Stimulated activated CD8-positive, alpha-beta memory T cell treated with anti-CD3 and anti-CD28 coated beads, Interleukin-4, amount 100 ng/mL, for 1 hour (primary cell): ENCODE measurements at places on chromosomes 13 and 19.

DNA sequence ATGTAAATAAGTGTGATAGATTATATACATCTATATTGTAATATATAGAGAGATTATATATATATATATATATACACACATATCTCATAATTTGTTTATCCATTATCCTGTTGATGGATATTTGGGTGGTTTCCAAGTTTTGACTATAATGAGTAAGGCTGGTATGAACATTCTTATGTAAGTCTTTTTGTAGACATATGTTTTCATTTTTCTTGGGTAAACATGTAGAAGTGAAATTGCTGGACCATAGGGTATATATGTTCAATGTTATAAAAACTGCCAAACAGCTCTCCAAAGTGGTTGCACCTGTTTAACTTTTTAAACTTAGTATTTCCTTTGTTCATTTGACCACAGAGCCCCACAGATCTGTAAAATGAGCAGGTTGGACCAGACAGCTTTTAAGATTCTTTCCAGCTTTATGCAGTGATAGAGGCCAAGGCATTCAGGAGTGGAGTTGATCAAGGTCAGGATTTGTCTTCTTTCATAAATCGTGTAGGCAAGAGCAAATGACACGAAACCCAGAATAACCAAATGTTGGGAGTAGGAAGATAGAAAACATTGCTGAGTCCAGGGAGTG is 21.7 kb upstream of the KATNAL1 start:
- no peak for DNase-seq

DNA sequence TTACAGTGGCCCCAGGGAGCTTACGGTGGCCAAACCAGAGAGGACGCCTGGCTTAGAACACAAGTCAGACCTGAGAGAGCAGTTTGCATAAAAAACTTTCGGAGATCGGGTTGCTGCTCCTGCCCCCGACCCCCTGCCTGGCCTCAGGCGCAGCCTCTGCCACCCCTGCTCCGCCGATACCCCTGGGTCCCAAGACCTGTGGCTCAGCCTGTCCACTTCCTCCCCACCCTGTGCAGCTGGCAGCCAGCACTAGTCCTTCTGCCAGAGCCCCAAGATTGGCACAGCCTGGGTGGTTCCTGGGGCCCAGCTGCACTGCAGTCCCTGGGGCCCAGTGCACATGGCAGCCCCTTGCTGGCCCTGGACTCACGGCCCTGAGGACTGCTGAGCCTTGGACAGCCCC is 56.2 kb upstream of the SOX1 start:
- DNase-seq = no peak

- DNase-seq = no peak
Observed at GRCh38 chr19:30888937-30889336, 460.3 kb downstream of the TSHZ3 start.

- no peak for DNase-seq
Observed at GRCh38 chr19:18558604-18559003, 934 bp downstream of the KXD1 start.

- no peak for DNase-seq
Observed at GRCh38 chr13:67036699-67037457, 193.3 kb downstream of the PCDH9 start.

- no peak for DNase-seq
Observed at GRCh38 chr19:56856822-56857221, 16.3 kb upstream of the PEG3 start.

DNA sequence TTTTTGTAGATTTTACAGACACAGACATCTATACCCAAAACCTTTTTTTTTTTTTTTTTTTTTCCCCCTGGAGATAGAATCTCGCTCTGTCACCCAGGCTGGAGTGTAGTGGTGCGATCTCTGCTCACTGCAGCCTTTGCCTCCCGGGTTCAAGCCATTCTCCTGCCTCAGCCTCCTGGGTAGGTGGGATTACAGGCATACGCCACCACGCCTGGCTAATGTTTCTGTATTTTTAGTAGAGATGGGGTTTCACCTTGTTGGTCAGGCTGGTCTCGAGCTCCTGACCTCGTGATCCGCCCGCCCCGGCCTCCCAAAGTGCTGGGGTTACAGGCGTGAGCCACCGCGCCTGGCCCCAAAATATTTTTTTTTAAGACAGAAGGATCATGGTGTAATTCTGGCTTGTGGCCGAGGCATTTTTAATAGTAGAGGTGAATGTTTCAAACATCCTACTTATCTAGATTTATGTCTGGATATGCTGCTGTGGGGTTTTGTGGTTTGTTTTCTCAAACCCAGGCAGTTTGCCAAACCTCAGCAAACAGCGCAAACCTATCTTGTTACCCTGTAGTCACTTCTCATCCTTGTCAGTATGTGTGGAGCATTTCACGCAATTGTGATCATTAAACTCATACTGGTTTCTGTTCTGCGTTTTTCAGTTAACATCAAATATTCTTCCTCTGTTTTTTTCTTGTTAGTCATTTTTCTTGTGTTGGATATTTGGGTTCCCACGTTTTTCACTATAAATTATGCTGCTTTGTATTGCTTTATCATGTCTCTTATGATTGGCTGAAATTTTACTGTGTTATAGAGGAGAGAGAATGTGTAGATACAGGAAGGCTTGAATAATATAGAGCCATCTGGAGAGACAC is 36.2 kb upstream of the GARRE1 start:
- DNase-seq = peak; percentile 32

DNA sequence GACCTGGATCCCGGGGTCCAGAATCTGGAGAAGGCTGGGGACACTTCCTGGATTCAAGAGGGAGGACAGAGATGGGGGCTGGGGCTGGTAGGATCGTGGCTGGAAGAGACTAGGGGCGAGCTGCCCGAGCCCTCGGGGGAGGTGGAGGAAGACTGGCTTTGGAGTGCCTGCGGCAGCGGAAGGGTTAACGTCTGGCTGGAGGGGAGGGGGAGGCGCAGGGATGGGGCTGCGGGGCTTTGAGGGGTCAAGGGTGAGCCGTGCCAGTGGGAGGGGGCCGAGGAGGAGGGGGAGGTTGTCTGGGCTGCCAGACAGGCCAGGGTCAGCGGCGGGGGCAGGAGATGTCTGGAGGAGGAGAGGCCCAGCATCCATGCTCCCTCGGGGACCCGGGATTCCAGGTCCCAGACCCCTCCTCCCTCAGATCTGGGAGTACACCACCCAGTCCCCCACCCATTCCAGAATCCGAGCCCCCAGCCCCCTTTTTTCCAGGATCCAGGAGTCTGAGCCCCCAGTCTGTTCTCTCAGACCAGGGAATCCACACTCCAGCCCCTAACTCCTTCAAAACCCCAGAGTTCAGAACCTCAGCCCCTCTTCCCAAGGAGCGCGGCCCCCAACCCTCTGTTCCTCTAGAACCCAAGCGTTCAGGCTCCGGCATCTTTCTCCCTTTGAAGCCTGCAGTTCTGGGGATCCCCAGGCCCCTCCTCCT is 3.2 kb upstream of the SPACA6 start:
- DNase-seq = no peak

DNA sequence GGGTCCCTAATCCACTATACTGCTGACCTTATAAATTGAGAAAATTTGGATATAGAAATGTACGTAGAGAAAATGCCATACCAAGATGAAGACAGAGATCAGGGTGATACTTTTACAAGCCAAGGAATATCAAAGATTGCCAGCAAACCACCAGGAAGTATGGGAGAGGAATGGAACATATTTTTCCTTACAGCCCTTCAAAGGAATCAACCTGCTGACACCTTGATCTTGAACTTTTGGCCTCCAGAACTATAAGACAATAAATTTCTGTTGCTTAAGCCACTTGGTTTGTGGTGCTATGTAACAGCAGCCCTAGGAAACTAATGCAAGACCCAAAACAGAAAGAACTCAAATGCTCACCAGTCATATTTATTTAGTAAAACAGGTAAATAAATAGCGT is 10.3 kb upstream of the NDFIP2 start:
- DNase-seq = no peak

GRCh38 chr13:103287659-103288058 is 221.4 kb upstream of the SLC10A2 start:
- no peak for DNase-seq

GRCh38 chr13:75334634-75335447 is 147.1 kb downstream of the TBC1D4 start:
- no peak for DNase-seq

- DNase-seq = no peak
Observed at GRCh38 chr13:30936971-30937370, 4.5 kb downstream of the TEX26 start.

GRCh38 chr19:39248806-39249205 is at the start of gene IFNL4:
Gene IFNL4, minus strand, starts transcription at chr19:39248856.
- no peak for DNase-seq

DNA sequence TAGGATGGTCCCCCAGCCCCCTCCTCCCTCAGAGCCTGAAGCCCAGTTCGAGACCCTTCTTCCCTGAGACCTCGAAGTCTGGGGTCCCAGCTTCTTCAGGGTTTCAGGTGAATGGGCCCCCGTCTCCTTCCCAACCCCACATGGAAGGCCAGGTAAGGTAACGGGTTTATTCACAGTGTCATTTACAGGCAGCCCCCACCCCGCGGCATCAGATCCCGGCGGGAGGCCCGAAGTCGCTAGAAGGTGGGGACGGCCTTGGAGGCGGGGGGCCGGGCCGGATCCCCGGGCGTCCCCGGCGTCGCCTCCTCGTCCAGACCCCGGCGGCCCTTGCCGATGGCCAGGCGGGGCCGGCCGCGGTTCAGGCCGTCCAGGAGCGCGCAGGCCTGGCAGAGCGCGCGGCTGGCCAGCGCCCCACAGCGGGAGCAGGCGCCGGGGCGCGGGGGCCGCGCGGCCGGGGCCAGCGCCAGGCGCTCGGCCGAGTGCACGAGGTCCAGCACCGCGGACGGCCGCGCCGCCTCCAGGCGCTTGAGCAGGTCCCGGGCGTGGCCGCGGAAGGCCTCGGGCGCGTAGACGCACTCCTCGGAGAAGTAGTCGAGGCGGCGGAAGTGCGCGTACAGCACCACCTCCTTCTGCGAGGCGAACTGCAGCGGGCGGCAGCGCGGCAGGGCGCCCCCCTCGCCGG is 9.7 kb downstream of the CTU1 start:
- no peak for DNase-seq

DNA sequence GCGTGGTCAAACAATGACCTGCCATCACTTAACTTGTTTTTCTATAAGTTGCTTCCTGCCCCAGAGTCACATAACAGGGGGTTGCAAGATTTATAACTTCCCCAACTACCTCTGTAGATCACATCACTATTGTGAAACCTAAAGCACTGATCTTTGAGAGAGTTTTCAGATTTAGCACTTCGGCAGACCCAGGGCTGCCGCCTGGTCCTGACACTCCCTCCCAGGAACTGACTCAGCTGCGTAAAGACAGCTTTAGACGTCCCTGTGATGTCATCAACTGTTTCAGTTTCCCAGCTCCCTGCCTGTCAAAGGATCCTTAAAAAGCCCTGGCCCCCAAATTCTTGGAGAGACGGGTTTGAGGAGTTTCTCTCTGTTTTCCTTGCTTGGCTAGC is 33.3 kb downstream of the IGFL2 start:
- no peak for DNase-seq

GRCh38 chr13:97953376-97953970 is at the start of gene IPO5:
Gene IPO5, plus strand, starts transcription at chr13:97953675. Its CDS starts 23,022 bp downstream, at chr13:97976697.
- no peak for DNase-seq

DNA sequence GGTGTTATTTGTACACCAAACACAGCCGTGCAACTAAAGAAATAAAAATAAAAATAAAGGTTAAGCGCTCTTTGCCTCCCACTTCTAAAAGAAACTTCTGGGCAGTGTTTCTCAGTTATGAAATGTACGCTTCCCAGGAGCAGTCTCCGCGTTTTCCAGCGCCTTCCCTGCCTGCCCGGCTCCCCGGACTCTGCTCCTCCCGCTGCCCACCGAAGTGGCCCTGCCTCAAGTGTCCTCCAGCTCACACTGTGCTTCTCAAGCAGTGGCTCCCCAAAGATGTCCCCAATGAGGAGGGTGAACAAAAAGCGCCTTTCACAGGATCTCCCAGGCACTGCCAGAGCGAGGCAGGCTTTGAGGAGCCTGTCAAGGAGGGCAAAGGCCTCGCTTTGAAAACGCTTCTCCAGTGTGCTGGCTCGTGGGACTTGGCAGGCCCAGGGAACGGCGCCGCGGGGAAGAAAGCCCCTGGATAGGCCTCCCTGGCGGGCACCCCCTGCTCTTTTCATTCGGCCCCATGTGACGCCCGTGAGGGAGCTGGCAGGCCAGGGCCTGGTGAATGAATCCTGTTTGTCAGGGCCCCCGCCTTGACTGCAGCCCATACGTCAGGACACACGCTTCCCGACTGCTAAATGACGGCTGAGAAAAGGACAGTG is 187.1 kb downstream of the FOXO1 start:
- DNase-seq = no peak

- no peak for DNase-seq
Observed at GRCh38 chr13:39281539-39282150, 243.4 kb downstream of the NHLRC3 start.

- DNase-seq = no peak
Observed at GRCh38 chr13:111177921-111178320, 62.8 kb downstream of the ARHGEF7 start.

- no peak for DNase-seq
Observed at GRCh38 chr19:3098515-3099346, 4.6 kb downstream of the GNA11 start.

GRCh38 chr13:99254830-99255229 is 3.3 kb downstream of the GPR18 start:
- no peak for DNase-seq

GRCh38 chr13:20526664-20527063 is 1.0 kb upstream of the CRYL1 start:
- no peak for DNase-seq

- no peak for DNase-seq
Observed at GRCh38 chr19:13790354-13790753, 4.9 kb upstream of the ZSWIM4 start.

DNA sequence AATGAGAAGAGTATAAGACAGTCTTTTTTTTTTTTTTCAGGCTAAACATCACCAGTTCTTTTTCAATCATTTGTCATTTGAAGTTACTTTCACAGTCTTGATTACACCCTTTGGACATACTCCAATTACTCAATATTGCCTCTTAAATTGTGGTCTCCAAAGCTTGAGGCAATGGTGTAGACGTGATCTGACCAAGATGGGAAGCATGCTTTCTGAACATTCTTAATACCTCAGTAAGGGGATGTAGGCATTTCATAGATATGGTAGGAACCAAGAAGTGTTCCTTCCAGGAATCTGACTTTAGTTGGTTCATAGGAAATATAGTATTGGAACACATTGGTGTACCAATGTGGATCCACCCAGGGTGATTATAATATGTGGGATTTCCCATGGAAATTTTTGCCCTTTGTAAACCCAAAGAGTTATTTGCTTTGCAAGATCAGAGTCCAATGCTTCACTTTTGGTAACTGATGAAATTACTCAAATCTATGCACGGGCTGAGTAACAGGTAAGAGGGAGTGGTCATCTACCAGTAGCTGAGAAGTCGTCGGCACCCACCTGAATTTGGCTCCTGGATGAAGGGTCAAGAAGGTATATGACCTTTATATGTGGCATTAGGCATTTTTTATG is 62.2 kb downstream of the ERCC5 start:
- DNase-seq = no peak

- no peak for DNase-seq
Observed at GRCh38 chr13:41928323-41928722, 32.6 kb downstream of the VWA8 start.
